ENCODE measurements at places on chromosomes 6 and 20.

DNA sequence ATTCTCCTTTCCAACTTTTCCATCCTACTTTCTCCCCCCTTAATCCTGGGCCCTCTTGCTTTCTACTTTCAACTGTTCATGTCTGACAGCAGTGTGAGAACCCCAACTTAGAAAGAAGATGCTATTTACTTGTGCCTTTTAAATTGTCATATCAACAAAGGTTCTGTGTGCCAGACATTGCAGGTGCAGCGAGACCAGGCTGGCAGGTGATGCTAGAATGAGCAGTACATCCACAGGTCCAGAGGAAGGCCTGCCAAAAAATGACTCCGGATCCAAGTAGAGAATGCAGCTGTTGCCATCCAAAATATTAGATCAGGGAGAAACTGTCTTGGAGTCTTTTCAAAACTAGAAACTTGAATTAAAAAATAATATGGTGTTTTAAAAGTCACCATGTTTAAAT lies 510.5 kb downstream of the LMBRD1 start:
- DNase-seq: peak; percentile 22

GRCh38 chr6:169990095-169991030 lies 238.9 kb downstream of the ERMARD start:
- peak; percentile 34 for DNase-seq

- no peak for DNase-seq
Measured at GRCh38 chr6:136566007-136566487, 15.8 kb upstream of the MAP7 start.

- DNase-seq: no peak
Measured at GRCh38 chr6:167152862-167153261, 4.9 kb downstream of the GPR31 start.

DNA sequence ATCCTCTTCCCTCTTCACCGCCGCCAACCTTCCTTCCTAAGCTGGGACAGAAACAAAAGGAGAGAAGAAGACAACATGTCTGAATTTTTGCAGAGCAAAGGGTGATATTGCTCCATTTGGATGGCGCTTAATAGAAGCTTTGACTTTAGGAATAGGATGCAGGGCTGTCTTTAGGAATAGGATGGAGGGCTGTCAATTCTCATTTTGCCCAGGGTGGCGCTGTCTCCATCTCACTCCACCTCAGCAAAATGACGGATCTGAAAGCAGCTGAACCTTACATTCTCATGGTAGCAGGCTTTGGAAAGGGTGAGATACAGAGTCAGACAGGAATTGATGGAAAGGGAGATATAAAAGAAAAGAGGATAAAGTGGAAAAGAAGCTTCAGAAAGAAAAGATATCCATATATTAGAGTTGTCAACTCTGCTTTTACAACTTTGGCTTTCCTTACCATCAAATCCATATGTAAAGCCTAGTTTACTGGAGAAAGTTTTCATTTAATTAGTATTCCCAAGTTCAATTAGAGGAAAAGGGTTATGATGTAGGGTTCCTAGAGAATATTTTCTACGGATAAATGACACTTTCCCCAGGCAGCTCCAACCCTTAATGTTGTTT lies 2.4 kb downstream of the MTCL3 start:
- peak; percentile 26 for DNase-seq

- DNase-seq: no peak
Measured at GRCh38 chr20:54115172-54115854, 44.9 kb upstream of the BCAS1 start.
